ENCODE measurements at places on chromosomes 2 and 18.

DNA sequence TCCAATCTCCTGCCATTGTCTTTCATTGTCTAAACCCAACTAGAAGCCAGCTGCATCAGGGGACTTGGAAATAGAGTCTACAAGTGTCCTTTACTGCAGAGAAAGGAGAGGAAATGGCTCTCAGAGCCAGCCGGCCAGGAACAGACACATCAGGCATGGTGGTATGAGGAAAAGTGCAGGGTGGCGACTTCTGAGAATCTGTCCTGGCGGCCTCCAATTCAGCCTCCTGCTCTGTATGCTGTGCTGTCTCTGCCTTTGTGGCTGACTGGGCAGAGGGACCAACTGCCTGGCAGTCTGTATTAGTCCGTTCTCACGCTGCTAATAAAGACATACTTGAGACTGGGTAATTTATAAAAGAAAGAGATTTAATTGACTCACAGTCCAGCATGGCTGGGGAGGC, 36.8 kb upstream of the AQP4 start:
- H3K27me3 ChIP-seq = no peaks in the 10 kb centered on the region
- H3K36me3 ChIP-seq = no peaks in the 10 kb centered on the region
- no peaks in the 10 kb centered on the region for H3K4me1 ChIP-seq
- H3K27ac ChIP-seq = no peak overlapping the region
- H3K4me3 ChIP-seq = no peak overlapping the region
- DNase-seq = no peak

DNA sequence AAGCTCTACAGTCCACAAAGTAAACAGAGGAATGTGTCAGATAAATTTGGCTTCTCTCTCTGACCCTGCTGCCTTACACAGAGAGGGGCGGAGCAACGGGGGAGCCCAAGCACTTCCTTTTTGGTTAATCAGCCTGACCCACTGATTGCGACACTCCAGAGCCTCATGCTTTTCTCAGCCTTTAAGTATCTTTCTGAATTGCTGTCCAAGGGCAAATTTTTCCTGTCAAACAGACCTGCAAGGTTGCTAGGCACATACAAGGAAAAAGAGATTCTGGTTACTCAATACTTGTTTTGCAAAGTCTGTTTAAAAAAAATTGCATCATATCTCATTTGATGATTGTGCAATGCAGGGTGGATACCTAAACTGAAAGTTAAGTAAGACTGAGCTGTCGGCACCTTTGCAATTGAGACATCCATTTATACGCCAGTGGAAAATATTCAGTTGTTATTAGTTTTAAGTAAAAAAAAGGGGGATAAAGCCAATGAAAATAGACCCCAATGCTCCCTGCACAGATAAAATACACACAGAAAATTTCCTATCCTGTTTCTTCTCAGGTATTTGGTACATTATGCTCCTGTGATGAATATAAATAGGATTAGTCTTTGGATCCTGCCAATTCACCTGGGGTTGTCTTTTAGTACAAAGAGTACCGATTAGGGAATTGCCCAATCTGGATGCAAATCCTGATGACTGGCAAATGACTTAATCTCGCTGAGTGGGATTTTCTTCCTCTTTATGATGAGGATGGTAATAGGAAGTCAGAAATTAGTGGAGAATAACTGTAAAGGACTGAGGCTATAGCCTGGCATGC, 260.2 kb upstream of the TRIB2 start:
- DNase-seq = peak; percentile 100
- H3K4me1 ChIP-seq = peaks cover 38% of the 10 kb centered on the region
- H3K4me3 ChIP-seq = peak overlapping the region; percentile 47
- H3K36me3 ChIP-seq = no peaks in the 10 kb centered on the region
- H3K27me3 ChIP-seq = no peaks in the 10 kb centered on the region

GRCh38 chr2:84539729-84540128, 23.4 kb downstream of the DNAH6 start:
- H3K27me3 ChIP-seq = no peaks in the 10 kb centered on the region
- H3K36me3 ChIP-seq = no peaks in the 10 kb centered on the region
- no peak for DNase-seq
- H3K27ac ChIP-seq = no peak overlapping the region
- H3K4me3 ChIP-seq = no peak overlapping the region

- no peak overlapping the region for H3K4me3 ChIP-seq
- DNase-seq = no peak
- no peaks in the 10 kb centered on the region for H3K4me1 ChIP-seq
- no peak overlapping the region for H3K27ac ChIP-seq
- H3K36me3 ChIP-seq = no peaks in the 10 kb centered on the region
- no peaks in the 10 kb centered on the region for H3K27me3 ChIP-seq
Observed at GRCh38 chr2:224934526-224935188, 107.6 kb downstream of the DOCK10 start.

Data from PC-9 (cell line).